Sigmoid colon (tissue), 7 donors: ENCODE measurements at places on chromosomes 6 and 20. TPM values are rescaled to one million over a fixed set of nuclear protein-coding genes. Genes with fewer than 3 reads are reported as not detected.

Gene WFDC10B
- not detected for total RNA-seq

- no peak for DNase-seq
Measured at GRCh38 chr20:51926670-51927305, 124.5 kb upstream of the SALL4 start.

GRCh38 chr20:21175433-21175832, 49.6 kb downstream of the KIZ start:
- DNase-seq, result no peak

- DNase-seq, result no peak
Measured at GRCh38 chr6:11767458-11767857, 11.1 kb downstream of the ADTRP start.

GRCh38 chr6:27966044-27966443, 9.0 kb downstream of the OR2B6 start:
- DNase-seq, result no peak

GRCh38 chr6:106186714-106187113, 100.6 kb downstream of the PRDM1 start:
- no peak for DNase-seq

DNA sequence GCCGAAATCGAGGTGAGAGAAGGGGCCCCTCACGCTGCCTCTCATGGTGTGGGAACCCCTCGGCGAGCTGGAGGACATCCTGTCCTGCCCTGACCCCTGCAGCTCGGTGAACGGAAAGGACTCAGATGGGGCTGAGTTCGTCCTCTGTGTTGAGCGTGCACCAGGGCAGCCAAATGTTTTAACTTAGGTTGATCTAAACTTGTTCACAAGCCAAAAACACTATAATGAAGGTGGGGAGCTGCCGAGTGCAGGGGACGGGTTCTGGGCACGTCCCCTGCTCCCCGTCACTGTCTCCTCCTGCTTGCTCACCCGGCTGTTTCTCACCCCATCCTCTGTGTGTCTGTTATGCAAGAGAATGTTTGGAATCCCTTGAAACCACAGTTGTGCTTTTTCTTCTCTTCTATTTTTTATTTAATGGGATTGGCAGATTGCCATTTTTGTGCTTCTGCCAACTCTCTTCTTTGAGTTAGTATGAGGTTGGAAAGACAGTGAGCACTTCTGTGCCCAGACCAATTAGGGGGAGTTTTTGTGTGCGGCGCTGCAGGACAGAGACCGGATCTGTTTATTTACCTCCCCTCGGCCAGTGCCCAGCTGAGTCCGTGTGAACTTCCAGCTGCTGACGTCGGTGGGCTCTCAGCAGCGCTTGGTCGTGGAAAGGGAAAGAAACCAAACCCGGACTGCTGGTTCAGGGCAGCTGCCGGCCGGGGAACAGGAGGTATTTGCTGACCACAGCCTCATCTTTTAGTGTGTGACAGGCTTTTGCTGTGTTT, 158.1 kb downstream of the DTNBP1 start:
- peak; percentile 92 for DNase-seq

DNA sequence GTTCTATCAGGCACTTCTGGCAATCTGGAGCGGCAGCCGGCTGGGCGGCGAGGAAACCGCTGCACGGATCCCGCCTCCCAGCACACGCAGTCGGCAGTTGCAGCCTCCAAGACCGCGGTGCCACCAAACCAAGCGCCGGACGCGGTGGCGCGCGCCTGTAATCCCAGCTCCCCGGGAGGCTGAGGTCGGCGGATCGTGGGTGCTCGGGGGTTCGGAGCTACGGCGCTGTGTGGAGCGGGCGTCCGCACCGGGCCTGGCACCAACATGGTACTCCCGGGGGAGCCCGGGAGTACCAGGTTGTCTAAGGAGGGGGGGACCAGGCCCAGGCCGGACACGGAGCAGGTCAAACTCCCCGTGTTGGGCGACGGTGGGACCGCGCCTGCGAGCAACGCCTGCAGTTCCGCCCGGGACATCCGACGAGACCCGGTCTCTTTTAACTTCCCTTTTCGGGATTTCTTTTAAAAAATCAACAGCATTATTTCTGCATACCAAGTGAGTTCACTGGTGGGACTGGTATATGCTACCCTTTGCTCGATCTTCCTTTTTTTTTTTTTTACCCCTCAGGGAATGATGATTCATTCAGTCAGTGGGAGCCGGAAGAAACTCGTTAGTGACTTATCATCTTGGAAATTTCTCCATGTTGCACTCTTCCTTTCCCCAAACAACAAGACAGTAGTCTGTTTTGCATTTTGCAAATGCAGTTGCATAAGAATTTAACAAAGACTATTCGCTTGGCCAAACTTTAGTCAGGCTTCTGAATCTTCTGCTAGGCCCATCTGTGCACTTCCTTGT, 27.6 kb downstream of the ZNF311 start:
- DNase-seq, result no peak

DNA sequence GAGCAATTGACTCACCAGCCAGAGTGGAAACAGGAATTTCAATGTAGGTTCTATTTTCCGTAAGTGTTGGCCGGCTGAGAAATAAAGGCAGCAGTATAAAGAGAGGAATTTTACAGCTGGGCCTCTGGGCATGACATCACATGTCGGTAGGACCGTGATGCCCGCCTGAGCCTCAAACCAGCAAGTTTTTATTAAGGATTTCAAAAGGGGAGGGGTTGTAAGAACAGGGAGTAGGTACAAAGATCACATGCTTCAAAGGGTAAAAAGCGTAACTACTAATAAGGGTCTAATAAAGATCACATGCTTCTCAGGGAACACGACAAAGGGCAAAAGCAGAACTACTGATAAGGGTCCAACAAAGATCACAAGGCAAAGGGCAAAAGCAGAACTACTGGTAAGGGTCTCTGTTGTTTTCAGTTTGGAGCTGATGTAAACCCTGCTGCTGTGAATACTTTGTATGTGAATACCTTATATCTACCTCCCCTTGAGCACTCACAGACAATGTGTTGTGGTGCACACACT, 9.0 kb upstream of the TULP4 start:
- no peak for DNase-seq
